ENCODE measurements at places on chromosomes 3 and 15.

DNA sequence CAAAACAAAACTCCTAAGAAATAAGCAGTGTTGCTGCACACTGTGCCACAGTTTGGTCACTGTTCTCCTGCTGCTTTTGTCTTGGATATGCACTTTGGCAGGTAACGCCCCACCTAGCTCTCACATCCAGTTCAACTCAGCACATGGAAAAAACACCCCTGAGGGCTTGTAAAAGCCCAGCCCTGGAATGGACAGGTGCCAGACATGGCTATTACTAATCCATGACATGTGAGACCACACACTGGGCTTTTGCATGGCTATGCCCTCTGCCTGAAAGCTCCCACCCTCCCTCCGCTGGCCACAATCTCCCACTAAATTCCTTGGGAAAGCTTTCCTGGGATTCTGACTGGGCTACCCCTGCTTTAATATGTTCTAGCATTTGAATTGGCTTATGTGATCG lies 24.7 kb upstream of the ZBED2 start:
- DNase-seq, result no peak

DNA sequence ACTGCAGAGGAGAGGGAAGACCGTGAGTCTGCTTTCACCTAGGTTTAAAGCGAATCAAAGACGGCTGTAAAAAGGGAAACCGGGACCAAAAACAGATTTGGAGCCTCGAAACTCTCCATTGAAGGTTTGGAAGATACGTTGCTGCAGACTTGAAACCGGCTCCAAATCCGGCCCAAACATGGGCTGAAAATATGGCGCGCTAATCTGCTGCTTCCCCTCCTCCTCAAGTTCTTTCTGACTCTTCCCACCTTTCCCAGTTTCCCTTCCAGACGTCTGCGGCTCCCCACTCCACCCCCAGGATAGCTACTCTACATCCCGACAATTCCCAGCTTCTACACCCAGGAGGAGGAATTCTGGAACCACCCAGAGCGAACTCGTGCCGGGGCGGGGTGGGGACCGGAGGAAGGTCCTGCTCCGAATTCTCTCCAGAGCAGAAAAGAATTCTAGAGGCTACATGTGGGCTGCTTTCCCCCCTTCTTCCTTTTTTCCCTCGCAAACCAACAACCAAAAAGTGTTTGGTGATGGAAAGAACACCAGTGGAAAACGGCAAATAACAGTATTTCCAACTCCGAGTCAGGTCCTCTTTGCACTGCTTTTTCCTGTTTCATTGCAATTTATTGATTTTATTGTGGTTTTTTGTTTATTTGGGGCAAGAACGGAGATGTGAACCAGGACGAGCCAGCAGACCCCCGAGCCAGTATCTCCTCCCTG lies 8.5 kb downstream of the EOMES start:
- no peak for DNase-seq

- no peak for DNase-seq
These were observed 50.8 kb downstream of the ZNF148 start for GRCh38 chr3:125324341-125324740.

DNA sequence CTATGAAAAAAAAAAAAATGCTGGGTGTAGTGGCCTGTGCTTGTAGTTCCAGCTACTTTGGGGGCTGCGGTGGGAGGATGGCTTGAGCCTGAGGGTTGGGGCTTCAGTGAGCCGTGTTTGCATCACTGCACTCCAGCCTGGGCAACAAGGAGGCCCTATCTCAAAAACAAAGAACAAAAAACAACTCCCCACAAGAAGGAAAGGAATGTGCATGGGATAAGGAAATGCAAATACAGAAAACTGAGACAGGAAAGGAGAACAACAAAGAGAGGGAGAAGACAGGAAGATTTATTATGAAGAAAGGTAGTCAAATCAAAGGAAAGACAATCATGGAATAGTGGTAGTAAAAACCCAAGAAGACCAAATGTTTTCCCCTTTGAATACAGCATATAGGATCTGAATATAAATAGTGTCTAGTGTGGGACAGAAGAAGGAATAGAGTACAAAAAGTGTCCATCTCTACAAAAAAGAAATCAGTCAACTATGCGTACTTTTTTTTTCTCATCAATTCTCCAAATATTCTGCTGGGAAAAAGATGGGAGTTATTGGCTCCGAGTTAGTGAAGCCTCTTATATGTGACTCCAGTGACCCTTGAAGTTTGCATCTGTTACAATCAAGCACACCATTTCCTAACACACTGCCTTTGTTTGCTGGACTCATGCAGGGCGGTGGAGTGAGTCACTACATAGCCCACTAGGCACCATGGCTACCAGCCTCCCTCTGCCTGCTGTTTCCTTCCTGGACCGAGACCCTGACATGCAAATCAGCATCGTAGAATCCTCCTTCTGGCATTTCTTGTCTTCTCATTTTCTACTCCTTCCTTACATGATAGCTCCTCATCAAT lies 101.2 kb upstream of the PTX3 start:
- no peak for DNase-seq

DNA sequence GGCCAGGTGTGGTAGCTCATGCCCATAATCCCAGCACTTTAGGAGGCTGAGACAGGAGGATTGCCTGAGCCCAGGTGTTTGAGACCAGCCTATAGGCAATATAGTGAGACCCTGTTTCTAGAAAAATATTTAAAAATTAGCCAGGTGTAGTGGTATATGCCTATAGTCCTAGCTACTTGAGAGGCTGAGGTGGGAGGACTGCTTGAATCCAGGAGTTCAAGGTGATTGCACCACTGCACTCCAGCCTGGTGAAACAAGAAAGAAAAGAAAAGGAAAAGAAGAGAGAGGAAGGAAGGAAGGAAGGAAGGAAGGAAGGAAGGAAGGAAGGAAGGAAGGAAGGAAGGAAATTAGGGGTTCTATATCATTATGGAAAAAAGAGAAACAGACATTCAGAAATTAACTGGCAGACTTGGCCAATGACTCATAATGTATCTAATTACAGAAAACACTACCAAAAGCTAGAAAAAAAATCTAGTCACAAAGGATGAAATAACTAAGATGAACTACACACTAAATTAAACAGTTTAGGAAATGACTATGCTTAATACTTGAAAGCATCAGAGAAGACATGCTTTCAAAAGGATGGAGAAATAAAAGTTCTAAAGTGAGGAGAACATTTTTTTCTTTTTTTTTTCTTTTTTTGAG lies 45.4 kb upstream of the TERB2 start:
- DNase-seq, result no peak

DNA sequence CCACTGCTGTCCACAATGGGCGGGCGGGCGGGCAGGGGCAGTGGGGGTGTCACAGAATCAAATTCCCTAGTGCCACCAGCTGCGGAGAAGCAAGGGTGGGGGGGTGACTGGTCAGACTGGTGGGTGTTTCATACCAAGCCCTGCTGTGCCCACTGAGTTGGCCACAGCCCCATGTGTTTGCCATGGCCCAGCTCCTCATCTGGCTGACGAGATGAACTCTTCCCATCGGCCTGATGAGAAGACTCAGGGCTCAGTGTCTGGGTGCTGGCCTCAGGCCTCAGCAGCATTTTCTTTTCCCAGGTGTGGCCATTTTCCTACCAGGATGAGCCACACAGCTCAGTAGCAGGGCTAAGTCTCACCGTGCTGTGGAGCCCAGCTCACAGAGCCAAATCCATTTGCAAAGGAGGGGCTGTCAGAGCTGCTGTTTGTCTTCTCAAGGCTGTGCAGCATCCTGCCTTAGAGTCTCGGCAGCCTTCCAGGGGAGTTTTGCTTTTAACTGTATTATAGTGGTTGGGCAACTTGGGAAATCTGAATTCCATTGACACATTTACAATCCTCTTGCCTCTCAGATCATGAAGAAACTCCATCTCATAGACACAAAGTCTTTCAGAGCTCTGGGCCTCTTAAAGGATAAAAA lies 176.8 kb downstream of the ABHD5 start:
- DNase-seq, result no peak

DNA sequence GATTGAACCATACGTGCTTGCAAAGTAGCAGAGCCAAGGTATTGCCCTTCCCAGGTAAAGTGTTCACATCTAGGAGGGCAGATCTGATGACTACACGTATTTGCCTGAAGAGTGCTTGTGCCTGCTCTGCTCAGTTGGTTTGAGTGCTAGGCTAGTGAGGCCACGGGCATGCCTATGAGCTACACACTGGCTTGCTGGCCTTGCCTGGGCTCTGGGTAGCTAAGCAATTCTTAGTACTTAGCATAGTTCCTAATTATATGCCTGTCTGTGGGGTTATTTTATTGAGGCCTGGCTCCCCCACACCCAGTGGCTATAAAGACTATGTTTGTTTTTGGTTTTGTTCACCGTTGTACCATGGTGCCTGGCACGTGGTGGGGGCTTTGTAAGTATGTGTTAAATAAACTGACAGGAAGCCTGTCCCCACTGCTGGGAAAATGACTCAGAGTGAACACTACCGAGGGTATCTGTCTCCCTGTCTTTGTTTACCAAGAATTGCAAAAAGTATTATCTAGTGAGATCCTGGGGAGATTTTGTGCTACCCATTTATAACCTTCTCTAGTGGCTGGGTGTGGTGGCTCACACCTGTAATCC lies 72.1 kb upstream of the ETV5 start:
- no peak for DNase-seq

DNA sequence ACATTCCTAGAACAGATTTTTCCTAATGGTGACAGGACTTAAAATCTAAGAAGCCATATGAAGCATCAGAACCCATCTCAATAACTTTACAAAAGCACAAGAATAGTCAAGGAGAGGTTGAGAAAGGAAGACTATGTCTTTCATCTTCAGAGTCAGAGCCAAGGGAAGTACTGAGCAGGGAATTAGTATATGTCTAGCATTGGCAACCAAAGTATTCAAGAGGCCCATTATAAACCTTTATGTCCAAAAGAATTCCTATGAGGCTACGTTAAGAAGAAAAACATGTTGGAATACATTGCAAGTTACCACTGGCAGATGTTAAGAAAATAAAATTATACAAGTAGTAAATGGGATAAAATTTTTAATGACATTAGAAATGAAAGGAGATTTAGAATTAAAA lies 150.5 kb downstream of the MAGI1 start:
- no peak for DNase-seq

DNA sequence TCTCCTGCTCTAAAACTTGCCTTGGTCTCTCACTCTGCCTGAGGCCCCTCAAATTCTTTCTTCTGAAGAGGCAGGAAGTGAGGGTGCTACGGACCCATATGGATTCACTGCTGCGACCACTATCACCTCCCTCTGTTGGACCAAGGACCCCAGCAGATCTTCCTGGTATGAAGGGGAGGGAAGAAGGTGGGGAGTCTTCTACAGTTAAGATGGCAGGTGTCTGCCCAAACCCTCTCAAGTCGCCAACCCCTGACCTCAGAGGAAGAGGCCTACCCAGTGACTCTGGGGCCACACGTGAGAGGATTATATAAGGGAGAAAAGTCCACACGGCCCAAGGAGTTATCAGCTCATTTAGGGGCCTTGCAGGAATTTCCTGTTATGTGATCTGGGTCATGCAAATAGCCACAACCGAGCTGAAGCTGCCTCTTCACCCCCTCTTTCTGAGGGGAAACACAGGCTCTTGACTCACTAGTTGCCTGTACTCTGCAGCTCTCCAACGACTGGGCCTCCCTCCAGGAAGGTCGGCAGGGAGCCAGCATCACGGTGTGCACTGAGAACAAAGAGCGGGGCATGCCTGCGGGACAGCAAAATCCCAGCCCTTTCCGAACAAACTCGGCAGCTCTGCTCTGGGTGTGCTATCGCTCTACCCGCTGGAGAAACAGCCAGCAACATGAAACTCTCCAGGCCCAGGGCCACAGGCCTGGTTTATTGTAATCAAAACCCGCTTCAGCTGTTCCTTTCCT lies 116.0 kb downstream of the XXYLT1 start:
- no peak for DNase-seq

GRCh38 chr3:187630404-187630803 lies 39.8 kb downstream of the SST start:
- no peak for DNase-seq
